ENCODE measurements at places on chromosomes 1 and 21. TPM values are rescaled to one million over a fixed set of nuclear protein-coding genes. Genes with fewer than 3 reads are reported as not detected.

PADI6 gene
- total RNA-seq = not detected

DMRTA2 gene
- total RNA-seq = not detected

EPHA10 gene
- 0.31 TPM for total RNA-seq

KIF14 gene
- total RNA-seq = 1.2 TPM

CNIH3 gene
- 7.7 TPM for total RNA-seq

SYT11 gene
- 22.3 TPM for total RNA-seq

MAP3K21 gene
- 2.2 TPM for total RNA-seq

NDUFS2 gene
- total RNA-seq = 69.0 TPM

SPRR4 gene
- total RNA-seq = not detected

PPIAL4G gene
- total RNA-seq = not detected

STIL gene
- 8.8 TPM for total RNA-seq

ANGPTL7 gene
- total RNA-seq = 0.70 TPM

TCP10L gene
- 0.34 TPM for total RNA-seq

DPT gene
- not detected for total RNA-seq

ALDH9A1 gene
- 62.7 TPM for total RNA-seq

CELA2A gene
- total RNA-seq = not detected

CFHR1 gene
- 0.23 TPM for total RNA-seq

TMPRSS15 gene
- not detected for total RNA-seq

DMBX1 gene
- 0.07 TPM for total RNA-seq

HES3 gene
- not detected for total RNA-seq

OR10Z1 gene
- total RNA-seq = not detected

SAMSN1 gene
- total RNA-seq = not detected

FCRL3 gene
- not detected for total RNA-seq

NUP210L gene
- not detected for total RNA-seq

SRSF11 gene
- 175 TPM for total RNA-seq

SETSIP gene
- not detected for total RNA-seq

SELE gene
- not detected for total RNA-seq

SLAMF7 gene
- total RNA-seq = 0.32 TPM

NTNG1 gene
- 8.1 TPM for total RNA-seq

PIGR gene
- total RNA-seq = not detected

LAMC1 gene
- 270 TPM for total RNA-seq

AMY2B gene
- 1.7 TPM for total RNA-seq

CFHR2 gene
- total RNA-seq = not detected

COL8A2 gene
- 10.8 TPM for total RNA-seq

JTB gene
- 103 TPM for total RNA-seq

ARTN gene
- total RNA-seq = 1.2 TPM

IFI44L gene
- total RNA-seq = 271 TPM

KCNE1 gene
- total RNA-seq = 0.43 TPM

DNASE2B gene
- not detected for total RNA-seq

C1orf115 gene
- 1.1 TPM for total RNA-seq

PLEKHG5 gene
- total RNA-seq = 25.1 TPM

OR2L5 gene
- not detected for total RNA-seq

THEM5 gene
- not detected for total RNA-seq

CD84 gene
- not detected for total RNA-seq

GBP7 gene
- not detected for total RNA-seq

AMIGO1 gene
- 1.8 TPM for total RNA-seq

SPATA21 gene
- total RNA-seq = not detected

TTC39A gene
- 1.4 TPM for total RNA-seq
